A549 treated with Hydrocortisone at 1 μM for 4 hours (cell line): ENCODE measurements at places on chromosomes 16 and 17. TPM values are rescaled to one million over a fixed set of nuclear protein-coding genes. Genes with fewer than 3 reads are reported as not detected.

The ADAD2 gene
- not detected in 5 replicates for total RNA-seq

The HEATR9 gene
- total RNA-seq: not detected in 5 replicates

The TOM1L1 gene
- total RNA-seq: 36.0 to 45.4 TPM (median 36.5 TPM) in 5 replicates

The ZACN gene
- 0.13 to 0.53 TPM (median 0.33 TPM) in 5 replicates for total RNA-seq

The VMO1 gene
- total RNA-seq: 0.41 to 1.1 TPM (median 0.74 TPM) in 5 replicates

The SMIM36 gene
- not detected in 5 replicates for total RNA-seq

The TMC8 gene
- total RNA-seq: 0.17 to 0.51 TPM (median 0.22 TPM) in 5 replicates

The AANAT gene
- 0.22 to 0.49 TPM (median 0.32 TPM) in 5 replicates for total RNA-seq

The CD79B gene
- 0.08 to 0.09 TPM in 2 of 5 replicates, not detected in the others for total RNA-seq

The HOXB9 gene
- total RNA-seq: 6.6 to 7.3 TPM (median 6.9 TPM) in 5 replicates

The TMEM114 gene
- total RNA-seq: not detected in 5 replicates

The CALB2 gene
- 4.0 to 7.1 TPM (median 5.1 TPM) in 5 replicates for total RNA-seq

The WNK4 gene
- total RNA-seq: 1.0 to 1.7 TPM (median 1.2 TPM) in 5 replicates

The MAPT gene
- total RNA-seq: 1.5 to 2.3 TPM (median 1.9 TPM) in 5 replicates

The FBXL16 gene
- total RNA-seq: 11.9 to 16.3 TPM (median 12.7 TPM) in 5 replicates

The PRSS33 gene
- not detected in 5 replicates for total RNA-seq

The ATP2C2 gene
- 0.09 to 0.32 TPM (median 0.16 TPM) in 5 replicates for total RNA-seq

The SLC2A4 gene
- 0.39 to 0.59 TPM (median 0.50 TPM) in 5 replicates for total RNA-seq

The CNTD1 gene
- 0.09 to 0.17 TPM (median 0.13 TPM) in 3 of 5 replicates, not detected in the others for total RNA-seq

The HSD11B2 gene
- 2.0 to 2.3 TPM (median 2.2 TPM) in 5 replicates for total RNA-seq

The ARL5C gene
- total RNA-seq: not detected in 5 replicates

The ZSCAN10 gene
- total RNA-seq: not detected in 5 replicates

The PNPO gene
- 22.1 to 28.4 TPM (median 25.0 TPM) in 5 replicates for total RNA-seq

The TNFSF13 gene
- total RNA-seq: 0.78 to 1.1 TPM (median 0.91 TPM) in 5 replicates

The CD300LG gene
- not detected in 5 replicates for total RNA-seq

The TM4SF5 gene
- total RNA-seq: 0.21 to 1.0 TPM (median 0.47 TPM) in 5 replicates

The DVL2 gene
- 37.0 to 41.9 TPM (median 40.1 TPM) in 5 replicates for total RNA-seq

The YPEL2 gene
- total RNA-seq: 2.0 to 3.2 TPM (median 2.8 TPM) in 5 replicates

The KCNJ12 gene
- total RNA-seq: 1.5 to 2.0 TPM (median 1.6 TPM) in 5 replicates

The SDK2 gene
- 1.1 to 1.8 TPM (median 1.6 TPM) in 5 replicates for total RNA-seq

The GALR2 gene
- total RNA-seq: 0.89 to 1.8 TPM (median 1.7 TPM) in 5 replicates

The EXOC7 gene
- total RNA-seq: 57.5 to 64.4 TPM (median 61.2 TPM) in 5 replicates
